ENCODE measurements at places on chromosomes 3 and 15.

- DNase-seq, result no peak
These were observed 13.5 kb upstream of the PCOLCE2 start for GRCh38 chr3:142902356-142902755.

GRCh38 chr3:42892169-42892568, 13.8 kb upstream of the ZNF662 start:
- DNase-seq, result no peak

DNA sequence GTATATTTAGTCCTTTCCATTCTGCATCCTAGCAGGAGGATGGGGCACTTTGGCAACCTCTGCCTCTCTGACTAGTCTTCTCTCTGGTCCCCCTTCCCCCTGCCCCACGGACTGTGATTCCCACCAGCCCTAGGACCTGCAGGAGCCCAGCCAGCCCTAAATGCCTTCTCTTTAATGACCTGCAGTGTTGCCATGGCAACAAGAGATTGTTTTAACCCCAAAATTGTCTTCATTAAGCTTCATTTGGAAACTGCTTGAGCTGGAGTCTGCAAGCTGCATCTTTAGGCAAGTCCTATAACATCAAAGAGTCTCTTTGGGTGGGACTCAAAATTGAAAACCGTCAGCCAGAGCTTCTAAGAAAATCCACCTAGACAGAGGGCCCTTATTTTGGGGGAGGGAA, 59.7 kb upstream of the ANKRD34C start:
- no peak for DNase-seq

- no peak for DNase-seq
These were observed 654 bp upstream of the C3orf38 start for GRCh38 chr3:88149101-88149508.

DNA sequence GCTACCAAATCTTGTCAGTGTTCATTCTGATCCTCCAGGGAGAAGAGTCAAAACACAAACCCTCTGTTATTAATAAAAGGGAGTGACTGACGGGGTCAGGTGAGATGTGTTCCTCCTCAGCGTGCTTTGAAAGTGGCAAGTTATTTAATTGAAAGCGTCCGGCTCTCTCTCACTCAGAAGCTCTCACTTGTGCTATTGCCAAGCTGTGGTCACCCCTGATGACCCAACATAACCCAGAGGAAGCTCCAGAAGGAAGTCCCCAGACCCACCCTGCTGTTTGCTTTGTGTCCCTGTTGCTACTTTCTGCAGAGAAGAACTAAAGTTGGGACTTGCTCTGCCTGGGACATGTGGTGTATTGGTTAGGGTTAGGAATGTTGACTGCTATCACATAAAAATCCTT, 235.6 kb downstream of the EDEM1 start:
- DNase-seq, result no peak

DNA sequence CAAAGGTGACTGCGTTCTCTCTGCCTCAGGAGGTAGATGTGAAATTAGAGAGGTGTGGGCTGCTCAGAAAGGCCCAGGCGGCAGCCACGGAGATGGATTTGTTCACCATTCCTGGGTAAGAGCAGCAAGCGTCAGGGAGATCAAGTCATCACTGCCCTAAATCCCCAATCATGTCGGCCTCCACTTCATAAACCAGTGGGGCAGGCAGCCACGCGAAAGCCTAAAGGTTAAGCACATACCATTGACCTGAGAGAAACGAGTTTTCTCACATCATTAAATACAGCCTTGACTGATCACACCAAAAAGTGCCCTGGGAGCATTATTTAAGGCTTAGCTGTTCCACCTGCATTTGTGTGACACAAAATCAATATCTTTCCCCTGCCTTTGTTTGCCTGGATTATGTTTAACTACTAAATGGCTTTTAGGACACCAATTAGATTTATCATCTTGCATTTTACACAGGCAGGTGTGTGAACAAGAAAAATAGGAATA, 50.7 kb upstream of the FOXB1 start:
- no peak for DNase-seq

DNA sequence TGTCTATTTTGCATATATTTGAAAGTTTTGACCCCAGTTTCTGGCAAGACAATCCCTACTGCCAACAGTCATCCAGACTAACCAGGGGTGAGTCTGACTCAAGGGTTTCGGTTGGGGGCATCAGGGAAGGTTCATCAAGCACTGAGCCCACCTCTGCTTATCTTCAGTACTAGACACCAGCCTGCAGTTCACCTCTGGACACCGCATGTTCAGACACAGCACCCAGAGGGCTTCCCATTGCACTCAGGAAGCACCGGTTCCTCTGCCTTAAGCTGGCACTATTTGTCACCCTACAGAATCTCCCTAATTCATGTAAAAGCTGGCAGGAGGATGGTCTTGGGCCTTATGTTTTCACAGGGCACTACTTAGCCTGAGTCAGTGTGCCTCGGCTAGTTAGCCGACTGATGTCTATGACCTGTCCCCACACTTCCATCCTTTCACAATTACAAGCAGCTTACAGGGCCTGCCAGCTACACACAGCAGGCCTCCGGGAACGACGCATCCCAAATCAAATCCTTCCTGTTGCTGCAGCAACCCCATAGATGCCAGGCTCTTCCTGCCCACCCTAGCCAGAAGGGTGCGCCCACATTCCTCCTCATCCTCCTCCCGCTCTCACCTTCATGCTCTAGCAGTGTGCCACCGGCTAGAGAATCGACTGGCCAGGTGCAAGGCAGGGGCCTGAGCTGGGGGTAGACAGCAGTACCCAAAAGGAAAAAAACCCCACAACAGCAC, 52.5 kb downstream of the SH3BP5 start:
- DNase-seq, result no peak

- no peak for DNase-seq
These were observed 61.4 kb downstream of the FRMD4B start for GRCh38 chr3:69324362-69325025.

- no peak for DNase-seq
These were observed 537.3 kb downstream of the OCA2 start for GRCh38 chr15:27561816-27562215.

- DNase-seq, result no peak
These were observed 10.8 kb downstream of the ITGA11 start for GRCh38 chr15:68421115-68421551.

All from activated T-helper 1 cell treated with Interleukin-2 at 50 U/mL for 16 hours (primary cell).